Activated CD4-positive, alpha-beta T cell treated with anti-CD3 and anti-CD28 coated beads for 48 hours (primary cell): ENCODE measurements at places on chromosomes 12 and 14.

GRCh38 chr12:97375310-97375709 lies 87.3 kb upstream of the RMST start:
- DNase-seq = no peak

DNA sequence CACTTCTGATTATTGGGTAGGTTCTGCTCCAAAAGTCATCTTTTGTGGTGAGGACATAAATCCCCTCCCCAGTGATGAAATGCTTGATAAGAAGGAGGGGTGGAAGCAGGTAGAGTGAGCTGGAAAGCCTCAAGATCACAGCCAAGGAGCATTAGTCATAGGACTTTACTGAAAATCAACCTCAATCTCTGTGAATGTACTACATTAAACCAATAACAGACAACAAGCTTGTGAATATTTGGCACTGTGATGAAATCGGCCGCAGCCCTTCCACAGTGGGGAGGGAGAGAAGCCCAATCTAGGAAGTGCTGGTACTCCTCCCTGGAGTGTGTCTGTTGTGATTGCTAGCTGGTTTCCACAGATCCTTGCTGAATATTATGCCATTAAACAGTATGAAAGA lies 41.2 kb upstream of the PTCSC3 start:
- peak; percentile 6 for DNase-seq

DNA sequence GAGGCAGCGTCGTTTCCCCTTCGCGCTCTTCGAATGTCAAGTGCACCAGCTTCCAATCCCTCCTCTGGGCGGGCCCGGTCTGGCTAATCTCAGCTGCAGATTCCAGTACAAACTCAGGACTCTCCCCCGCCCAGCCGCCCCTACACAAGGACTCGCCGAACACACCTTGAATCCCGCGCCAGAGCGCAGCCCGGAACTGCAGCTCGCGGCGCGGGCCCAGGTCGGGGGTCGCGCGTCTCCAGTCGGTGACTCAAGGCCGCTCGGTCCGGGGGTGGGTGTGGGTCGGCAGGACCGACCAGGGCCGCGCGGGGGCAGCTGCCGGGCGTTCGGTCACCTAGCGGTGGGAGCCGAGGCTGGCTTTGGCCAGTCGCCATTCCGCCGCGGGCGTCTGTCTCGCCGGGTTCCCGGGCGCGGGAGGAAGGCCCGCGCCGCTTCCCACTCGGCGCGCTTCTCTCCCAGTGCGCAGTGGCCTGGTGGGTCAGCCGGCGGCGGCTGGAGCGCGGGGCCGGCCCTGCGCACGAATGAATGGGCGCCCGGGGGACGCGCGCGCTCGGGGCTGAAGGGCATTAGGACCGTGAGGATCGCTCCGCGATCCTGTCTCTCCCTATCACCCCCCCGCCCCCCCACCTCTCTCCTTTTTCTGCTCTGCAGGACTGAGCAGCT lies at the start of gene GALNT16:
GALNT16 (plus strand) TSS at position 632 of the 663 bp plus-strand sequence. CDS start 133 bp downstream, outside the sequence.
- peak; percentile 6 for DNase-seq

- DNase-seq = no peak
Measured at GRCh38 chr12:81389550-81390099, 311.7 kb downstream of the ACSS3 start.

- DNase-seq = no peak
Measured at GRCh38 chr12:25759752-25760151, 198.7 kb upstream of the RASSF8 start.
